NCI-H2171 treated with DMSO at 0.1 percent for 48 hours (cell line): ENCODE measurements at places on chromosomes 3 and 15.

DNA sequence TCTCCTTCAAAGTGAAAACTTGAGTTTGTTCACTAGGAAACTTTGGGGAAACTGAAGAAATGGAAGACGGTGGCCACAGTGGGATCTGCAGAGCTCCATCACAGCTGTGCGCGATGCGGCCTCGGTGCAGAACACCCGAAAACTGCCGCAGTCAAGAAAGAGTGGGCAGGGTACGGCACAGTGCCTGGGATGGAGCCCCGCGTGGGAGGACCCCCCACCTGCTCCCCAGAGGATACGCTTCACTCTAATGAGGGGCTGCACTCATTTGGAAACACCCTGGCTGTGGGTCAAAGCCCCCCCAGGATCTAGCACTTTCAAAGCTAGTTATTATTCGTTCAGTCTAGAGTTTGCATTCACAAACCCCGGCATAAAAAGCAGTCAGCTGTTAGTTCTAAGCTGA, 9.5 kb downstream of the ADAMTS17 start:
- DNase-seq, result no peak

DNA sequence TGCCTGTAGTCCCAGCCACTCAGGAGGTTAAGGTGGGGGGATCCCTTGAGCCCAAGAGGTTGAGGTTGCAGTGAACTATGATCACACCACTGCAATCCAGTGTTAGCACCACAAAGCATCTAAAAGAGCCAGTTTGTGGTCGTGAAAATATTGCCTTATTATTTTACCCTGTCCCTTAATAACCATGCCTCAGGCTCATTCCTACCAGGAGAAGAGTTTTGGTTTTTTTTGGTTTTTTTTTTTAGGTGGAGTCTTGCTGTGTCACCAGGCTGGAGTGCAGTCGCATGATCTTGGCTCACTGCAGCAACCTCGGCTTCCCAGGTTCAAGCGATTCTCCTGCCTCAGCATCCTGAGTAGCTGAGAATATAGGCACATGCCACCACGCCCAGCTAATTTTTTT, 17.9 kb upstream of the AVEN start:
- no peak for DNase-seq

GRCh38 chr15:78045189-78045588, 32.3 kb downstream of the TBC1D2B start:
- no peak for DNase-seq

DNA sequence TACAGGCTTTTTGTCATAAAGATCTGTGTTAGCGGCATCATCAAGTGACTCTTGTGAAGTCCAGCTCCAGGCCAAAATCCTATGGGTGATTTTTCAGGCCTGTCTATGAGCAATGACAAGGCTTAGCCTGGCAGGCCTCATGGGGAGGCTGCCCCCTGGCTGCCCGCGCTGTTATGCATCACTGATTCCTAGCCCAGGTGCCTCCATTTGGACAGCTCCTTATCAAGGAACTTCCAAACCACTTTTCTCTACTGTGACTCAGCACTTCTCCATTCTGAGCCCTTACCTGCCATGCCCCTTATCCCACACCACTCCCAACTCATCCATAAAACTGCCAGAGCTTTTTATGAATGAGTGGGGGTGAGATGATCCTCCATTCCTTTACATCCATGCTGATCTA, 91.5 kb upstream of the C3orf80 start:
- DNase-seq, result no peak

- DNase-seq, result no peak
Observed at GRCh38 chr3:117052395-117052794, 342.8 kb downstream of the TUSC7 start.

DNA sequence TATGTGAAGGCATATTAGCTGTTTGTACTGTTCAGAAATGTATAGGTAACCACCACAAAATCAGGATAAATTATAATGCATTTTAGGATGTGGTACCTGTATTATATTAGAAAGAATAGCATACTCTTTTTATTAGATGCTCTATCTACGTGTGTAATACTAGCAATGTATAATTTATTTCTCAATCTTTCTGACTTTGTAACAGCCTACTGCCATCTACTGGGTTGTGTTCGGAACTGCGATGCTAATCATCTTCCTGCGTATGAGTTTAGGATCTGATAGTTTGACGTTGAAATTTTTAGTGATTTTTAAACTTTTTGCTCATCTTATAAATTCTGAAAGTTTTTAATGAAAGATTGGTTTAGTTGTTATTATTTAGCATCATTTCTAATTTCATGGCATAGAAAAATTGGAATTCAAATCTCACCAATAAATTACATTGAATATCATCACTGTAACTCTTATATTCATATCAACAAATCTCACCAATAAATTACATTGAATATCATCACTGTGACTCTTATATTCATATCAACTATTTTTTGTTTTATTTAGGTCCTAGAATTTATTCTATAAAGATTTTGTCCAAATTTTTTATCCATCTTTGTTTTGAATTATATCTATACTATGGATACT, 322.7 kb upstream of the ZNF717 start:
- peak; percentile 45 for DNase-seq

- no peak for DNase-seq
Observed at GRCh38 chr15:72591361-72591760, 63.1 kb upstream of the GOLGA6B start.

DNA sequence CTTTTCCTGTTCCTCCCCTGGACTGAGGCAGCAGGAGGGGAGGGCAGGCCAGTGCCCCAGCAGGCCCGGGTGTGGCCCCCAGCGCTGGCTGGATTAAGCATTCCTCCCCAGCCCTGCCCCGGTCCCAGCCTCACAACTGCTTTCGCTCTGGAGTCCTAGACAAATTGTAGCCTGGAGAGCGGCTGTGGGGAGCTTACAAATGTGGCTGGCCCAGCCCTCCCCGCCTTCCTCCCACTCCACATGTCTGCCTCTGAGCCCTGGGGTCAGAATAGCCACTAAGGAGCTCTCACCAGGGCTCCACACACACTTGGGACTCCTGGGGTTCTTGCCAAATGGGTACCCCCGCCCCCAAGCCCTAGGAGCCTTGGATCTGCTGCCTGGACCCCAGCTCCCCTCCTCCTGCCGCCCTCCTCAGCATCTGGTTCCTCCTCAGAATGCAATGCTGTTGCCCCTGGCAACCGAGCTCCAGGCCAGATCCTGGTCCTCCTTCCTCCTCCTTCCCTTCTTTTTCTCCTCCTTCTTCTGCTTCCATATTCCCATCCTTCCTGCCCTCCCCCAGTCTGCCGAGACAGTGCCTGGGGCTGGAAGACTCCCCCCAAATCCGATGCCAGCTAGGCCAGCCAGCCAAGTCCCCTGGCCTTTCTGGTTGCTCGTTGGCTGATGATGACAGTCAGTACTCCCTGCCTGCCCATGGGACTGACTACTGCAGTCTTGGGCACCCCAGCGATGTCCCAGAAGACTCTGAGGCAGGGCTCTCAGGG, 91.1 kb downstream of the LINGO1 start:
- DNase-seq, result no peak

- DNase-seq, result no peak
Observed at GRCh38 chr3:18527691-18528090, 102.6 kb upstream of the SATB1 start.

- DNase-seq, result no peak
Observed at GRCh38 chr15:33639051-33639450, 328.3 kb downstream of the RYR3 start.

DNA sequence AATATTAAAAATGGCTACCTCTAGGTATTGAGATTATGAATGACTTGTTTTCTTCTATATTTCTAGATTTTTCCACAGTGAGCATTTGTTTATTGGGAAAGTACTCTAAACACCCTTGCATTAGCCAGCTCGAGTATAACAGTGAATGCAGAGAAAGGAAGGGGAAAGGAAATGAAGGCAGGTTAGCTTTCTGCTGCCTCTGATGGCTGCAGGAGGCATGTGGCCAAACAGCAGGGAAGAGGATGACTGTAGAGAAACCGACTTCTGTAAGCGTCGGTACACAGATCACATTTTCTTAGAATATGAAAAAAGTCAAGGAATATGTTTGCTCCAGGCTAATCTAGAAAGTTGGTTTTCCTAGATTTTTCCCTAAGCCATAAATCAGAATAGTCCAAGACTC, 19.8 kb downstream of the GNB5 start:
- peak; percentile 38 for DNase-seq

- DNase-seq, result no peak
Observed at GRCh38 chr3:14150078-14150477, 25.2 kb downstream of the TMEM43 start.

- no peak for DNase-seq
Observed at GRCh38 chr3:189393598-189393997, 221.8 kb downstream of the TPRG1 start.

DNA sequence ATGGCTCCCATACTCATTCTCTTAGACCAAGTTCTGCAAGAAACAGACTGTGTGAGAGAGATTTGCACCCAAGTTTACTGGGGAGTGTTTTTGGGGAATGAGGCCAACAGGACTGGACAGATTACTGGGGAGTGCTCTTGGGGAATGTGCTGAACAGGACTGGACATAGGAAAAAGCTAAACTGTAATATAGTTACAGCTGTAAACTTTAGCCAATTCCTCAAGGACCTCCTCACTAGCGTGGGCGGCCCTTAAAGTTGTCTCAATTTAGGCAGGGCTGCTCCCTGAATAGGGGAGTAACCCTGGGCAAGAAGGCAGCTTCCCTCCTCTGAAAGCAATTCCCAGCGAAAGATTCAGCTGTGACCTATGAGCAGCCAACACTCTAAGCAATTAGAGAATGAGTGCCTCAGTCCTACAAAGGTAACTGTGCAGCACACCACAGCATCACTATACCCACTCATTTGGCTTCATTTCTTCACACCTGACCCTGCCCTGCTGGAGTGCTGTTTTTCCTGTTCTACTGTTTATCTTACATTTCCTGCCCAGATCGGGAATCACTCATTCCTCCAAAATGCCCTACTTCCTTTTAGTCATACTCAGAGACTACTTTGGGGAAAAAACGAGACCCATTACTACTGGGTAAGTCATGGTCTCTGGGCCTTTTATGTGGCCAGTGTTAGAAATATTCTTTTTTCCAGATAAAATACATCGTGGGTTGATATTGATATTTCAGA, 41.3 kb upstream of the TRIM42 start:
- no peak for DNase-seq

DNA sequence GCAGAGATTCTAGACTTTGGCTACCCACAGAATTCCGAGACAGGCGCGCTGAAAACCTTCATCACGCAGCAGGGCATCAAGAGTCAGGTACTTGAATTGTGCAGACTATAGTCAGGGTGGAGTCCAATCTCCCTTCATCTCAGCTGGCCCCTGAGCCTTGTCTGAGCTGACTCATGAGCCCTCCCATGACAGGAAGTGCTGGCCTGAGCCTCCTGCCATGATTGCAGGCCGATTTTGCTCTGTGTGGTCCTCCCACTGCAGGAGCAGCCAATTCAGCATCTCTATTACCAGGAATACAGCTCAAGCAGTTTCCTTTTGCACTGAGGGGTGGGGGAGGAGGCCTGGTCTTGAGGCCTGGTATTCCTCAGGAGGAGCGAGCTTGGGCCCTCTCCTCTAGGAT, 5.5 kb downstream of the AP2M1 start:
- no peak for DNase-seq

DNA sequence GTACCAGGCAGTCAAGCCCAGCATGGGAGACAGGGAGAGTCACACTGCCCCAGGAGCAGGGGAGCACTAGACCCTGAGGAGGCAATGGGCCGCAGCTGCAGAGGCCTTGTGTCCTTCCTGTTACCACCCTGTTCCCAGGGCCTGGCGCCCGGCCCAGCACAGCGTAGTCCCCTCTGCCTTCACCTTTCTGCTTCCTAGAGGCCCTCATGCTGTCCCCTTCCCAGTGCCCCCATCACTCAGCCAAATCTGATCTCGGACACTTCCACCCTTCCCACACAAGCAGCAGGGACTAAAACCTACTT, 6.9 kb upstream of the TBC1D2B start:
- no peak for DNase-seq

- DNase-seq, result no peak
Observed at GRCh38 chr3:108117241-108117775, 26.5 kb upstream of the CD47 start.

DNA sequence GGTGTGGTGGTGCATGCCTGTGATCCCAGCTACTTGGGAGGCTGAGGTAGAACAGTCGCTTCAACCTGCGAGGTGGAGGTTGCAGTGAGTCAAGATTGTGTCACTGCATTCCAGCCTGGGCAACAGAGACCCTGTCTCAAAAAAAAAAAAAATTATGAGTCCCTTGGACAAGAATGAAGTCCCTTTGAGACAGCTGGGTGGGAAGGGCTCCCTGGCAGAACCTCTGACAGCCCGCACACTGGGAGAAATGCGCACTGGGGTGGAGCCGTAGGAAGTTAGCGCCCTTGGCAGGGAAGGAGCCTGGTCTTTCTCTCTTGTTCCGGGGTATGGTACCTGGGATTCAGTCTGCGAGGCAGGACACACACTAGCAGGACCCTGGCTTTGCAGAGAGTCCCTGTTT, 51.4 kb downstream of the SLC30A4 start:
- DNase-seq, result no peak

DNA sequence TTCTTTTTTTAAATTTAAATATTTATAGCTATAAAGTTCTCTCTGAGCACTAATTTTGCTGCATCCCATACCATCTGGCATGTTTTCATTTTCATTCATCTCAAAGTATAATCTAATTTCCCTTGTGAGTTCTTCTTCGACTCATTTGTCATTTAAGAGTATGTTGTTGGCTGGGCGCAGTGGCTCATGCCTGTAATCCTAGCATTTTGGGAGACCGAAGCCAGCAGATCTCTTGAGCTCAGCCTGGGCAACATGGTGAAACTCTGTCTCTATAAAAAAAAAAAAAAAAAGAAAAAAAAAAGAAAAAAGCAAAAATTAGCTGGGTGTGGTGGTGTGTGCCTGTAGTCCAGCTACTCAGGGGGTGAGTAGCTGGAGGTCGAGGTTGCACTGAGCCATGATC, 34.8 kb downstream of the MAP1A start:
- DNase-seq, result peak; percentile 73

DNA sequence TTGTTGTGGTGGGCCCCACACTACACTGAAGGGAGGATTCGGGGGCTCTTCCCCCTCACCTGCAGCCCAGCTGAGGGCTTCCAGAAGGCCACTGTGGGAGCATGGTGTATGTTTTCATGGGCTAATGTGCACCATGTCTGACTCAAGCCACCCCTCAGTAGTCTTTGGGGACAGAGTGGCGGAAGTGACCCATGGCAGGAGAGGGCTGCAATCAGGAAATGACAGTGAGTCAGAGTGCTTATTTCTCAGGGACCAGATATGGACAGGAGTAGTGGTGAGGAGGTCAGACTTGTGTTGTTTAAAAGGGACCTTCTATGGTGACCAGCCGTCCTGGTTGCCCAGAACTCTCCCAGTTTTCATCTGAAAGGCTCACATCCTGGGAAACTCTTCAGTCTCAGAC, 32.8 kb upstream of the SLC9A9 start:
- no peak for DNase-seq

DNA sequence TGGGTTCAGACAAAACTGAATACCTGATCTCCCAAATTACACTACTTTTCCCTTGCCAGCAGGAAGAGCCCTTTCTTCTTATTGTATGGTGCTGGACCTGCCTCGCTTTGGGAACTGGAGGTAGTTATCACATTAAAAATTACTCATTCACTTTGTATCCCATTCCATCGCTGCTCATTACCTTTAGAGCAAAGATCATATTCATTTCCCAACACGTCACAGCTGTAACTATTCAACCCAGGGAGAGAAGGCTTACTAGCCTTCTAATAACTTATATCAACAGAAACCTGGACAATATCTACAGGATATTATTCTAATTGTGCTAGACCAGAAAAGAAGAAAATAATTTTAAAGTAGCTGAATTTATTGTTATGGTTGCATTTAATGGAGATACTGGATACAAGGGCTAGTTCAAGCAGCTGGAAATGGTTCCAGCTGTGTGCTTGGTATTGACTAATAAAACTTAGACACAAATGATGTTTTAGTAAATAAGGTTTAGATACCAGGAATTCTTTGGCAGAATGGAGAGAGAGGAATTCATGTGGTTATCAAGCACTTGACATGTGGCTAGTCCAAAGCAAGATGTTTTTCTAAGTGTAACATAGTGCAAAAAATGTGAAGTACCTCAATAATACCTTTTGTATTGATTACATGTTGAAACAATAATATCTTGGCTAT, 656.3 kb downstream of the ROBO1 start:
- no peak for DNase-seq
